ENCODE measurements at places on chromosomes 3 and 15. TPM values are rescaled to one million over a fixed set of nuclear protein-coding genes. Genes with fewer than 3 reads are reported as not detected.

GRCh38 chr3:21273259-21274025, 477.6 kb downstream of the ZNF385D start:
- DNase-seq, result no peak

- DNase-seq, result no peak
Observed at GRCh38 chr3:98462901-98463300, at the start of gene OR5K1. OR5K1 (plus strand) TSS chr3:98463201; CDS start chr3:98469577, 6,376 bp downstream.

HIGD2B gene
- not detected for total RNA-seq

DNA sequence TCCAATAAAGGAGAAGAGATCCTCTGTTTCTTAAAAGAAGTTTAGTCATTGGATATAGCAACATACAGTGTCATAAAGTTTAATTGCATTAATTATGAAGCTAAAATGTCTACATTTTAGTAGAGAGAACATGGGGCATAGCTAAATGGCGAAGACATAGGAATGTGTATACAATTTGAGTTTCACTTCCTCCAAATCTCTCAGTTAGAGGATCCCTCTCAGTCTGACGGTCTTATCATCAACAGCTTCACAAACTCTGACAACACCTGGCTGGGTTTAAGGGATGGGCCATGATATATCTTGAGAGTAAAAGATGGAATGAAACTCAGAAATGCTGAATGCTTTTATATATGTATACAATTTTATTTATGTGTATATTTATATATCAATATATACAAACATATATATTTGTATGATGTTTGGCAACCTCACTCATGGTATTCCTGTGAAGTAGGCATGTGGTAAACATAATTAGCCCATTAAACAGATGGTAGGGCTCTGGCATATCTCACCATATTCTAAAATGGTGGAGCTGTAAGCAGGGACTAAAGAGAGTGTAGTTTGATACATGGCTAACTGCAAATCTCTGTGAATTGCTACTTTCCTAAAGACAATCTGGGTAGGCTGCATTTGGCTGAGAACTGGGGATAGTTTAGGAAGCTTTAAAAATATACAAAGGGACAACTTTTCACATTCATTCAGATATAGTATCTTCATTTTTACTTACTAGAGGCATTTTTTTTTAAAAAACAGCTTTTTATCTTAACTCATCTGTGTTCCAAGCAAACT, 111.6 kb downstream of the TIGIT start:
- DNase-seq, result no peak

DNA sequence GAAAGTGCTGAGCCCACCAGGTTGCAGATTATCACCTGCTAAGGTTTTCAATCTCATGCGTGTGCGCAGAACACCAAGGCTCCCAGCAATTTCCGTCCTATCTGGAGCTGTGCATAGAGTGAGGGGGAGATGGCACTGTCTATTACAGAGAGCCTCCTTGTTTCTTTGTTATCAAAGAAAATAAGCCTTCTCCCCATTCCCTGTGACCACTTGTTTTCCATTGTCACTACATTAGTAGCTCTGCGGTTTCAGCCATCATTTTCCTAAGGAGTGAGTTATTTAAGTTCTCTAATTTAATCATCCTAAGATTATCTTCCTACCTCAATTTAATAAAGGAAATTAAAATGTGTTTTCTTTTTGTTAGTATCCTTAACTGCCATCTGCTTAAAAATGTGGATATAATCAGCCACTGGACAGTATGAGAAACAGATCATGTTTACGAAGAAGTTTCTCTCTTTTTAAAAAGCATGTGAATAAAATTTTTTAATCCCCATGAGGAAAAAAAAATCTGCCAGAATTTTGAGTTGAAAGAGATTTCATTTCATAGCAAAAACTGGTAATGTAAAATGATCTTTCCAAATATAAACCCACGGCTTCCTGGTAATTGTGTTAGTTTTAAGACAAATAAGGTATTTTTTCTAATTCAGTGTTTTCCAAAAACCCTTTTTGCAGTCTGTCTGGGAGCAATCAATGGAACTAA, 172.3 kb upstream of the UBE2E1 start:
- DNase-seq, result no peak

DNA sequence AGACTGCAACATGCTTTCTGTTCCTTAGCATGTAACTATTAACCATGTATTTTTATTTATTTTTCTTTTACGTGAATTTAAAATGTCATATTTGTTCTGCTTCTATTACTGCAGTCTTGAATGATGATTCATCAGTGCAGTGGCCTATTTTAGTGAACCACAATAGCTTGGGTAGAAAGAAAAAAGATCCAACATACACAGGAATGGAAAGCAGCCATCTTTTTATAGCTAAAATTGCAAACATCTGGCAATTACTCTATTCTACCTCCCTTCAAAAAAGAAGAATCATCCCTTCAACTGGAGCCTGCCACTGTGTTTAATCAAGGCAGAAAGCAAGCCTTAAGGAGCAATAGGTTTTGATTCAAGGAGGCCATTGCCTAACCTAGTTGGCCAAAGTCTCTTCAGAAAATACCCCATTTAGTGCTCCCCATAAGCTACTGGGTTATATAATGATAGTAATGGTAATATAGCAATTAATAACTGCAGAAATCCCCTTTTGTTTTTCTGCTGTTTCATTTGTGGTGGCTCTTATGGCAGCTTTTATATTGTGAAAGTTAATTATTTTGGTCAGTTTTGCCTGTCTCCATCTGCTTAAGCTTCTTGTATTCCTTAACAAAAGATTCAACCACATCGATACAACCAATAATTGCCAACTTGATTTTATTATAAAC, 267.3 kb downstream of the LPP start:
- no peak for DNase-seq

NISCH gene
- 67.9 TPM for total RNA-seq

MORC1 gene
- total RNA-seq, result not detected

- DNase-seq, result no peak
Observed at GRCh38 chr3:15693355-15693754, 91.8 kb downstream of the BTD start.

DNA sequence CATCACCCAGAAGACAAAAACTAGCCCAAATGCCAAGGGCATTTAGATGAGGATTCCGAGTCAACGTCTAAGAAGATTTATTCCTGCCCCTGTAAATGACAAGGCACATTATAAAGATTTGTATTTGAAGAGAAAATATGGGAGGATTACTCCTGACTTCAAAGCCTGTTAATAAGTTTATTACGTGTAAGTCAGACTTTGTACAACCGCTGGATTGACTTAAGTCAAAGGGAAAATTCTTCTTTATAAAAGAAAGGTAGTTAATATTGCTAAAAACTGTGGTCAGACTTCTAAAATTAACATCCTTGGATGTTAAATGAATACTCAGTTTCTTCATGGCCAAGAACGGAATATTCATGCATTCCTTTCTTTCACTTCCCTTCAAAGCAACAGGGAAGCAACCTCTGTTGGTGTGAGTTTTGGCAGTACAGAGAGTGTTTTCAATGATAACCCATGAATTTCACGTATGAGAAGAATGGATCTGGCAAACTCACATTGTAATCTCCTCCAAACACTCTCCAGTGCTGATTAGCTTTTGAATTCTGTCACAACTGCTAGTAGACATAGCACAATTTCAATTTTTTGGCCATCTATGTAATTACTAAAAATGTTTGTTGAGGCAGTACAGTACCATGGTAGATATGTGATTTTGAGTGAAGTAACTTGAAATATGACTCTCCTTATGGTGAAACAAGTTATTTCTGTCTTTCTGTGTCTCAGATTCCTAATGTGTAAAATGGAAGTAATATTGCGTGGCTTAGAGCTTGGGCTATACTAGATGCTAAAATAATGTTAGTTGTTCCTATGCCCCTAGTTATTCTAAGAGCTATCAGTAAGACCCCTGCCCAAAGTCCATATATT, 62.0 kb downstream of the PLD1 start:
- DNase-seq, result no peak

DNA sequence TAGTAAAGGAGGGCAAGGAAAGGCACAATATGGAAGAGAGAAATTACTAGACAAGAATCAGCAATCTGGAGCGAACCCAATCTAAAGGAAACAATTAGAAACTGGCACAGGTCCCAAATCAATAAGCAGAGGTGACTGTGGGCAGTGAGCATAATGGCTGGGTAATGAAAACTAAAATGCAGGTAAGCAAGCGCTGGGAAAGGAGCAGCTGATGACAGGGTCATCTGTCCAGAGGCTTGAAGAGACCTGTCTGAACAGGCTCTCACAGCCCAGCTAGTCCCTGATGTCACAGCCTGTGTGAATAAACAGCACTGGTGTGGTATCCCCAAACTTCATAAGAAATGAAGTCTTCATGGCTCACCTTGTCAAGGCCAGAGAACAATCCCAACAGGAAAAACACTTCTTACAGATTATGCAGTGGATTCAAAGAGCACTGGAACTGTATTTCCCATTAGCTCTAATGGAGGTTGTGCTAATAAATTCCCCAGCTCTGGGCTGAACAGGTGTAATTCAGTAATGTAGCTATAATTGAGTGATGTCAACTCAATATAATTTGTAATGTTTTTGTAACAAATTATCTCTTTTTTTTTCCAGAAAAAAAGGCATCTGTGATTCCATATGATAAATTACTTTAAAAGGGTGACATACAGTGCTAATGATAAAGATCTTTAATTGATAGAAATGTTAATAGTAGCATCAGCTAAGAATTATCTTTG, 197.3 kb downstream of the FHIT start:
- no peak for DNase-seq

- DNase-seq, result no peak
Observed at GRCh38 chr3:26236531-26236930, 386.0 kb upstream of the LRRC3B start.

DNA sequence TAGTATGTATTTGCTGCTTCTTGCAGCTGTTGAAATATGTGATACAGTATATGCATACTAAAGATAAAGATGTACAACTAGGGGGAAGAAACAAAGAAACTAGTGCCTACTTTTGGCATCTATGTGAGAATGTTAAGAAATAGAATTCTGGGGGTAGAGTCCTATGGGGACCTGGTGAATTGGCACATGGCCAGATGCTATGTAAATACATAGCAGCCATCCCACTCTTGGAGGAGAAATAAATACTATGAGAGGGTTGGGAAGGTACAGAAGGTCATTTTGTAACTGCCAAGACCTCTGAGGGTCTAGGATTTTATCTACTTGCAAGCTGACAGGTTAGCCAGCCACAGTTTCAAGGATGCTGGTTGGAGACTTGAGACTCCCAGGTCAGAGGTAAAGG, 298.3 kb upstream of the TBL1XR1 start:
- DNase-seq, result no peak

DNA sequence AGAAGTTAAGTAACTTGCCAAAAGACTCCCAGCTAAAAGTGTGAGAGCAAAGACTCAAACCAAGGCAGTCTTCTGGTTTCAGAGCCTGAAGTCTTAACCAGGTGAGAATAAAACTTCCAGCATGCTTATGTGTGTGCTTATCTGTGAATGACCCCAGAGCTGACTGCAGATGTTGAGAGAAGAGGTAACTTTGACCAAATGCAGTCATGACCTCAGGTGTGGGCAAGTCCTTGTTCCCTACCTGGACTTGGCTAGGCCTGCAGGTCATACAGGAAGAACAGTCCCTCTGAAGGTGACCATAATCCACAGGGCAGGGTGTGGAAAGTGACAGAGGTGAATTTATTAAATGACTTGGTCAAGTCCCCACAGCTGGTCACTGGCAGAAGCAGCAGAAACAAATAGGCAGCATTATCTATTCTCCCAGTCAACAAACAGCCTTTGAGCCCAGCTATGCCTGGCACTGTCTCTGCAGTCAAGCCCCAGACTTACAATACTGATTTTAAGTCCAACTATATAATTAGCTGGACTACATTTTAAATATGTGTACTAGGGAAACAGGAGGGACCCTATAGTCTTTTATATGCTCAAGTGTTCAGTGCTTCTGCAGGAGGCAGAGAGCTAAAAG, 3.0 kb upstream of the CPEB1 start:
- no peak for DNase-seq

- DNase-seq, result no peak
Observed at GRCh38 chr3:195401943-195402342, 40.9 kb downstream of the ACAP2 start.

DNA sequence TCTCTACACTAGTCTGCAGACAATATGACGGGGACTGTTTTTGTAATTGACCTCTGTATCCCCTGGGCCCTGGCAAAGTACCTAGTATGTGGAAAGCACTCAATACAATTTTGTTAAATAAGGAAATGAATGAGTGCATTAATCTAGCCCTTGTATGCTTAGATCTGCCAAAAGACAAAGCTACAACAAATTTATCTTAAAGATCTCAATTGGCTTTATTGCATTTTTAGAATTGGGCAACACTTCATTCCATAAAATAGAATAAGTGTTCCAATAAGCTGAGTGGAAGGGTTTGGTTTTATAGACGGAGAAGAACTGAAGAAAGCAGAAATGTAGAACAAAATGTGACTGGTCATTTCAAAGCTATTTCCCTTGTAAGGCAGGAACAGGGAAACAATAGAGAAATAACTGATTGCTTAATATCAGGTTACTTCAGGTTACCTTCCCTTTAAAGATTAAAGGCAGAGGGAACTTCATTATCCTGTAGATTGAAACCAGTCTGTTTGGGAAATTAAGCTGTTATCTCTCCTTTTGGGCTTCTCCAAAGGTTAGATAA, 108.3 kb upstream of the MME start:
- no peak for DNase-seq

DNA sequence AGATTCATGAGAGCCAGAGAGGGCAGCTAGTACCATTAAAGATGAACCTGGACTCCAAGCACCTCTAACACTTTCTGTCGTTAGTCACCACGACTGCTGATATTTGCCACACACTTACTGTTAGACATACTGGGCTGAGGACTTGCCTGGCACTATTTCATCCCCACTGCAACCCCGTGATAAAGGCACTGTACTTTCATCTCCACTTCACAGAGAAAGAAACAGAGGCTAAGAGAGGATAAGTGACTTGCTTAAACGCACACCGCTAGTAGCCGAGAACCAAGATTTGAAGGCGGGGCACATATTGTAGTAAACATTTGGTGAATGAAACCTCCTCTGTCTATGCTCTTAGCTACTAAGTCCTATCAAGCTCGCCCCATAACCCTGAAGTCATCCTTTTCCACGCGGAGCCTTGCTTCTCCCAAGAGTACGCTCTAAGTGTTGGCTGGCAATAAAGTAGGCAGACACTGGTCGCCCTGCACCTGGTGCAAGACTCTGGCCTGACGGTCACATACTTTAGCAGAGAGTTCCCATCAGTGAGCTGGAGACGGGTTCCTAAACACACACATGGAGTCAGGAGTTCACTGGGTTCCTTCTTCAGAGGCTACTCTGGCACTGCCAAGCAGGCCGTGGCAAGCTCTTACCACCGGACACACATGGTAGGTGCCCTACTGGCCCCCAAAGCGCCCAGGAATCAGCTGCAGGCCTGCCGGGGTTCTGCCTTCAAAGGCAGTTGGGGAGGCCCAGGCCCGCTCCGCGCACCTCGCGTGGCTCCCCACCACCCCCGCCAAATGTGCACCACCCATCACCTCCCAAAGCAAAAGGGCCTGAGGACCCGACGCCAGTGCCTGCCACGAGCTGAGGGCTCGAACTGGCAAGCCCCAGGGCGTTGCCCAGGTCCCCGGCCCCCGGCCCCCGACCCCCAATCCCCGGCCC, 951 bp downstream of the POMGNT2 start:
- DNase-seq, result peak; percentile 19

- no peak for DNase-seq
Observed at GRCh38 chr15:85048430-85048829, 66.8 kb downstream of the PDE8A start.

GRCh38 chr3:192831111-192831644, 86.5 kb downstream of the MB21D2 start:
- DNase-seq, result no peak

GRCh38 chr15:58407778-58408177, 24.0 kb upstream of the LIPC start:
- DNase-seq, result no peak

CPLX3 gene
- total RNA-seq, result not detected

GABRA5 gene
- total RNA-seq, result not detected

Data from activated T-cell treated with anti-CD3 and anti-CD28 coated beads, Interleukin-2, amount 50 U/mL, for 4 hours (primary cell).